ENCODE measurements at places on chromosomes 11 and 22.

DNA sequence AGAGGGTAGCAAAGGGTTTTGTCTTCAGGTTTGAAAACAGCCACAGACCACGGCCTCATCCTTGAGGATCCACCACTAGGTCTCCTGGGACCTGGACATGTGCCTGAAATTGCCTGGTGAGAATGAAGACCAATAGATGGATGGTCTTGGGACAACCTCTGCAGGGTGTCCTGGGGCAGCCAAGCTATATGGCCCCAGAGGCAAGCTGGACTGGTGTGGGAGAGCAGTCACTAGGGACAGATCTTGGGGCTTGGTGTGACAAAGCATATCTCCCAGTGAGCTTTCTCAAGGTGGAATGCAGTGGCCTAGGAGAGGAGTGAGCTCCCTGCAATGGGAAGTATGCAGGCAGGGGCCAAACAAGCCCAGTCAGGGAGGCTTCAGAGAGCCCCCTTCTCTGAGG, 13.6 kb downstream of the P2RY6 start:
- DNase-seq: no peak

DNA sequence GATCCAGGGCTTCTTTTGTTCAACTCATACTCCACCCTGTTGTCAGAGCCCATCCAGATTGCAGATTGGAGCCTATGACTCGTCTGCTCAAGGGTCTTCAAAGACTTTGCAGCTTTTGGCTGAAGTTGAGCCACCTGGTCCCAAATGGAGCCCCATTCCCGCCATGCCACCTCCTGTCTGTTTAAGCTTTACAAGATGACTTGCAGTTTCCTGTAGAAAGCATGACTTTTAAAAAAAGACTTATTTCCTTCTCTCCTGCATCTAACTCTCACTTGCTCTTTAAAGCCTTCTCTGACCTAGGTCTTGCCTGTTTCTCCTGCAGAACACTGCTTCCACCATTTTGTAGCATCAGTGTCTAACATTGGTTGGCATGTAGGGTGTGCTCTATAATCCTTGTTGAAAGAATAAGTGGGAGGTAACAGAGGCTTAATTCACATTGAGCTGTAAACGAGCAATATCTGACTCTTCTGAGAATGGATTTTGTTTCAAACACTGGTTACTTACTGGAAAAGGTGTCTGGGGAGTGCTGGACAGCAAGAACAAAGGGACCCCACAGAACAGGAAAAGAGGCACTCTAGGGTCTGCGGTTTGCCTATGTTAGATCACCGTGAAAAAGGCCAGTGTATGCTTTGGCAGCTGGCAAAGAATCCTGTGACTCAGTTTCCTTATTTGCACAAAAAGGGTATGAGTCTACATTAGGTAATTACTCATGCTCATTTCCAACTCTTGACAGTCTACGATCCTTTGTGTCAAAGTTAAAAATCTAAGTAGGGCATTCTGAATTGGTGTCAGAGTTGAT, 30.3 kb downstream of the NF2 start:
- DNase-seq: no peak

- DNase-seq: no peak
Observed at GRCh38 chr11:105862736-105863367, 159.2 kb downstream of the MSANTD4 start.

GRCh38 chr22:46362203-46362933, 26.9 kb downstream of the TRMU start:
- DNase-seq: no peak

DNA sequence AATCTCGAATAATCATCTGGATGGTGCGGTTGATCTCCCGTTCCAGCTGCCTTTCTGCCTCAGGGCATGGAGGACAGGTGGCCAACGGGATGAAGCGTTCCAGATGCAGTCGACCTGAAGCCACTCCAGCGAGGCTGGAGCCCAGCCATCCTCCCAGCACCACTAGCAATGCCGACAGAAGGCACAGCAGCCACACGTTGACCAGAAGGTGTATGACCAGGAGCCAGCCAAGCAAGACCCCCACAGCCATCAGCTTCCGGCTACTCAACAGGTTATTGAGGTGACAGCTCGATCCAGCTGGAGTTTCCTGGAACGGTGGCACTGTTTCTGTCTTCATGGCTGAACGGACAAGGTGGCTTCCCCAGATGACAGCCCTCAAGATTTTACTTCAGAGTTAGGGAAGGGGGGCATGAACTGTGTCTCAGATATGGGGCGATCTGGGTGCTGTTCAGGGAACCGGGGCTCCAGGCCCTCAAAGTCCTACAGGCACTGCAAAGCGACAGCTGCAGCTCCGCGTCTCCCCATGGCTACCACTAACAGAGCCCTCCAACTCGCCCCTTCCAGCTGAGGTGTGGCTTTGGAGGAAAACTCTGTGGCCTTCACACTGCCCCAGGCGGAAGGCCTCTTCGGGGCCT, 559 bp downstream of the SNX19 start:
- DNase-seq: no peak

DNA sequence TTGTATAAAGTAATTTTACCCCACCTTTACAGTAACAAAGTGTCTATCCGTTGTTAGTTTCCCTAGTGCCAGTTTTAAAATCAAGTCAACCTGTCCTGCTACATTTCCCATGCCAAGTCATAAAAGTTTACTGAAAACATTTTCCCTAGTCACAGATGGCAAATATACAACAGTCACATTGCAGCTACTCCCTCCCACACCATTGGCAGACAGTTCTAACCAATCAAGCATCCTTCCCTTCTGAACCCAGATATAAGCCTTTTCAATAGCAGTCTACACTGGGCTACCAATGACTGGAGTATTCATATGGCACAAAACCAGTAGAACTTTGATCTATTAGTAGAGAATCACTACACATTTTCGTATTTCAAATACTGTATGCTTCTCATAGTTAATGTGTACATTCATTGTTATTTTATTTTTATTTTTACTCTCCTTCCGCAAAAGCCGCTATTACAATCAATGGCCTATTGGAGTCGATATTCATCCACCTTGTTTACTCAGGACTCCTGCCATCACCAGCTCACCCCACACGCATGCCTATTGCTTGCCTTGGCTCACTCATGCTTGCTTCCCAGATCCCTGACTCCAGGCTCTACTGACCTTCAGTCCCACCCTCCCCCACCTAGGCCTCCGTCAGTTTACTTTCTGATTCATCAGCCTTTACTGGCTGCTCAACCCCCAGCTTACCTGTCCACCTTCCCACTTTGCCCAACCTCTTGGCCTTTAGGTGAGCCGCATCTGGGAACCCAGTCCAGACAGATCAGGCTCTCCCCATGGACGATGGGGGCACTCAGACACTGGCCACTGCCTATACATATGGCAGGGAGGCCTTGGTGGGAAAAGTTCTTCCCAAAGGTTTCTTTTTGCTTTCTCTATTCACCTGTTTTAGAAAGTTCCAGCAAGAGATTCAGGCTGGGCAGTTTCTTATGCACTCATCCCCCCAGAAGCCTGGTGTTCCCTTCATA, 408.4 kb downstream of the SOX6 start:
- DNase-seq: no peak

DNA sequence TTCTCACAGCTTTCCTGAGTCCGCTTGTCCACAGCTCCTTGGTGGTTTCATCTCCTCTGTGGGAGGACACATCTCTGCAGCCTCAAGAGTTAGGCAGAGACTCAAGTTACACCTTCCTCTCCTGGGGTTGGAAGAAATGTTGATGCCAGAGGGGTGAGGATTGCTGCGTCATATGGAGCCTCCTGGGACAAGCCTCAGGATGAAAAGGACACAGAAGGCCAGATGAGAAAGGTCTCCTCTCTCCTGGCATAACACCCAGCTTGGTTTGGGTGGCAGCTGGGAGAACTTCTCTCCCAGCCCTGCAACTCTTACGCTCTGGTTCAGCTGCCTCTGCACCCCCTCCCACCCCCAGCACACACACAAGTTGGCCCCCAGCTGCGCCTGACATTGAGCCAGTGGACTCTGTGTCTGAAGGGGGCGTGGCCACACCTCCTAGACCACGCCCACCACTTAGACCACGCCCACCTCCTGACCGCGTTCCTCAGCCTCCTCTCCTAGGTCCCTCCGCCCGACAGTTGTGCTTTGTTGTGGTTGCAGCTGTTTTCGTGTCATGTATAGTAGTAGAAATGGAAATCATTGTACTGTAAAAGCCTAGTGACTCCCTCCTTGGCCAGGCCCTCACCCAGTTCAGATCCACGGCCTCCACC, 11.7 kb downstream of the RASD2 start:
- DNase-seq: no peak

DNA sequence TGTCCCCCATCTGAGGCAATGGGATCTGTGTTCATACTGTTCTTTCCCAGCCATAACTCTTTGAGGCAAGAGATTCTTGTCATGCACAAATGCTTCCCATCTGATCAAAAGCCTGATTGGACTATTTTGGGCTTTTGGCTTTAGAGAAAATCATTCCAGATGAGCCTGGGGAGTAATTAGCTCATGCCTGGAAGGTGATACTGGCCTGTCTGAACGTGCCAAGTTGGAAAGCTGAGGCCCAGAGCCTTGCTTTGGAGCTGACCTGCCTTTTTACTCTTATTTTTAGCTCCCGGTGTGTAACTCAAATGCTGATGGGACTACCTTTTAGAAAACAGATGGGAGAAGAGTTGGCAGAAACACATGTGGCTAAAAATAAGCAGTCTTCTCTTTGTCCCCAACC, 105.0 kb downstream of the DBX1 start:
- DNase-seq: no peak

GRCh38 chr11:125020342-125020741, 42.8 kb upstream of the SLC37A2 start:
- no peak for DNase-seq

DNA sequence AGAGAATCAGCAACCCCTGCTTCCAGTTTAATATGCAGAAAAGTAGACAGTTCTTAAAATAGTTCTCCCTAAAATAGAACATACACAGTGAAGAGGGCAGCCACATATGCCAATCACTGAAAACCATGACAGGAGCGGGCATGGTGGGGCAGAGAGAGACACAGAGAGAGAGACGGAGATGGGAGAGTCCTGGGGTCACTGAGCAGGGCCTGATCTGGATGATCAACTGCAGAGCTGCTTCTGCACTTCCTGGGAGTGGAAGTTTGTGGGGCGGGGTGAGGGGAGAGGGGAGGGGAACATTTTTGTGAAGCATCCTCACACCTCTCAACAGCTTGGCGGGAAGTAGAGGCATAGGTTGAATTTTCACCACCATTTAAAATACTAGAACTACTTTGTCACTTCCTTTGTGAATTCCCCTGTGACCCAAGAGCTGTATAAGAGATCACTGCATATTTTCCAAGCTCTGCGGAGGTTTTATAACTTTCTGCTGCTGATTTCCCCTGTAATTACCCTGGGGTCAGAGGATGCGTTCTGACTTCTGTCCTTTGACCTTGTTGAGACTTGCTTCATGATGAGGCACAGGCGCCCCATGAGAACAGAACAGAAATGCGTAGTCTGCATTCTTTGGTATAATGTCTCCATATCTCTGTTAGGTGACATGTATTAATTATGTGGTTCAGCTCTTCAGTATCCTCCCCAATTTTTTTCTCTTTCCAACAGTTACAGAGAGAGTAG, 419.4 kb downstream of the BRD1 start:
- DNase-seq: peak; percentile 4

GRCh38 chr11:66432597-66432996, 6.1 kb downstream of the MRPL11 start:
- no peak for DNase-seq

DNA sequence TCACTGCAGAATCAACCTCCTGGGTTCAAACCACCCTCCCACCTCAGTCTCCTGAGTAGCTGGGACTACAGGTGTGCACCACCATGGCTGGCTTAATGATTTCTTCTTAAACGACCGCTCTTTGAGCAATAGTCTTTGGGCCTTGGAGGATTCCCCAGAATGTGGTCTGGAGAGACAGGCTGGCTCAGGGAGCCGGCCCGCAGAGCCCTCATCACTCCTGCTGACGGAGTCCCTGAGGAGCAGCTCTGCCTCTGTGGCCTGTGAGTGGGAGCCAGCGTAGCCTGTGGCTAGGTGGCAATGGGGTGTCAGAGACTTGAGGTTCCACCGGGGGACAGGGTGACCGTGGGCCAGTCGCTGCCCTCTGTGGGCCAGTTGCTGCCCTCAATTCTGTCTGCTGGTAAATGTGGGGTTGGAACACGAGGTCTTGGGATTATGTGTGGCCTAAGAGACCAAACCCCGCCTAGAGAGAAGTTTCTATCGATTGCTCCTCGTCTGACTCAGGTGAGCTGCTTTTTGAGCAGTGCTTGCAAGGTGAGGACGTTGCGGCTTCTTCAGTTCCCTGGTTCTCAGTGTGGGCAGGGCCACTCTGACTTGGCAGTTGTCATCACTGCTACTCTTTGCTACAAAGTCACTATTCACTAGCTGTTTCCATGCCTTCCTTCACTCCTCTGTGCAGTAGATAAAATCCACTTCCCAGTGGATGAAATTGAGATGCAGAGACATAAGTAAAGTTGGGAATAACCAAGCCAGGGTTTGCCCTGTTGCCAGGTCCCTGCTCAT, 124.8 kb upstream of the NECTIN1 start:
- DNase-seq: no peak

GRCh38 chr11:113193016-113193415, 121.4 kb upstream of the TTC12 start:
- peak; percentile 37 for DNase-seq

DNA sequence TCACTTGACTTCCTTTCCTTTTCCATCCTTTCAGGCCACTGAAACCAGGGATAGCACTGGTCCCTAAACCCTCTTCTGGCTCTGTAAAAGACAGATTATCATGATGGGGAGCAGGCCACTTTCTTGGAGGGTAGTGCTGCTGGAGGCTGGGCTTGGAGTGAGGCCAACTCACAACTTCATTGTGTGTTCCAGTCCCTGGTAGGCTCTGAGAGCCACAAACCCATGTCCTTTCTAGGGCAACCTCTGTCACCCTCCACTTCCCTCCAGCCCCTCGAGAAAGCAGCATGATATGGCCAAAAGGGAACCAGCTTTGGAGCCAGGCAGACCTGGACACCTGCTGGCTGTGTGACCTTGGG, 2.3 kb downstream of the TKFC start:
- no peak for DNase-seq

- DNase-seq: no peak
Observed at GRCh38 chr11:13486926-13487660, 8.7 kb downstream of the PTH start.

DNA sequence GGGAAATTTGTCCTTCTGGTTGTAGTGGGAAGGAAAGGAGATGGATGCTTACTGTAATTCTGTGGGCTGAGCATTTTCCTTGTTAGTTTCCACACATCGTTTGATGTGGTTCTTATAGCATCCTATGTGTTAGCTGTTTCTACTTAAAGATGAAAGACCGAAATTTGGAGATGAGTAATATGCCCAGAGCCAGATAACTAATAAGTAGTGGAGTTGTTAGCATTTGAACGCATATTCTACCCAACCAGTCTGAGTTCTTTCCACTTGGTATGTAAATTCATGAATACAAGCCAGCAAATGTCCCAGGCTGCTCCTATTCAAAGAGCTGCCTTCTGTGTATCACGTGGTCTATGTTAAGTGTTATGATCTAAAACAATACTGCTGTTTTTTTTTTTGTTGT, 14.6 kb downstream of the SPECC1L start:
- DNase-seq: no peak

DNA sequence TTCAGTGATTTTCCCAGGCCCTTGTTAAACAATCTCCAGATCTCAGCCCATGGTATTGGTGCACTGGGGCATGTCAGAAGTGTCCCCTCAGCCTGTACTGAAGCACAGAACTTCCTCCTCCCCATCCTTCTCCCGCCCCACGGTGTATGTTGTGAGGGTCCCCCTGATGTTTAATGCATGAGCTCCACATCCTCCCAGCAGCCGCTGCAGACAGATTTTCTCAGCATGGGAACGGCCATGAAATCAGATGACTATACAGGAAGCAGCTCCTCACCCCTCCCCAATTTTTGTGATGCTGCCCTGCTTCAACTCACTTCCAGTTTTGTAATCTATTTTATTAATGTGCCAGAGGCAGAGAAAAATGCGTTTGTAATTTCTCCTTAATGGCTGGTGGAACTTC, 406.0 kb downstream of the MIAT start:
- no peak for DNase-seq

GRCh38 chr11:65708451-65708850, 3.6 kb upstream of the KAT5 start:
- no peak for DNase-seq
